ENCODE measurements at places on chromosomes 12 and 14.

- DNase-seq: no peak
Measured at GRCh38 chr14:65373671-65374039, 38.9 kb upstream of the FUT8 start.

DNA sequence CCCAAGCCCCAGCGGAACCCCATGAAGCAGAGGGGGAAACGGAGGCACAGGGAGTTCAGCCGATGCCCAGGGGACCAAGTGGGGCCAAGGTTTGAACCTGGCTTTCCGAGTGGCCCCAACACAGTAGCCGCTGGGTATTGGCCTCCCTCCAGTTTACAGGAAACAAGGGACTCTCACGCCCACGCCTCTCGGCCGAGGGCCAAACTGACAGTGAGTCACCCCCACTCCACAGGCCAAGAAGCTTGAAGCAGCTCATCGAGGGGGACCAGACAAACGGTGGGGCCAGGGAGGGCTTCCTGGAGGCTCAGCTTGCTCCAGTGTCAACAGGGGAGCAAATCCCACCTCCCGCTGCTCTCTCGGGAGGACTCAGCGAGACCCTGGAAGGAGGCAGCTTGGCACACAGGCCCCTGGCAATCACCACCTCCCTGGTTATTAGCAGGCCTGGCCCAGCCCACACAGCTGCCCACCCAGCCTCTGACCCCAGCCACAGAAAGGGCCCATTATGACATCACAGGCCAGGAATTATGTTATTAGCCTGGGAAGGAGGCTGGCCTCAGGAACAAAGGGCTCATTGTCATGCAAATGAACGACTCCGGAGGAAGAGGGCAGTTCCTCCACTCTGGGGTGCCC lies 54.6 kb downstream of the NCOR2 start:
- DNase-seq: no peak

- no peak for DNase-seq
Measured at GRCh38 chr12:3596703-3597415, 105.9 kb downstream of the PRMT8 start.

- DNase-seq: no peak
Measured at GRCh38 chr14:54738009-54738408, 164.6 kb downstream of the GCH1 start.

DNA sequence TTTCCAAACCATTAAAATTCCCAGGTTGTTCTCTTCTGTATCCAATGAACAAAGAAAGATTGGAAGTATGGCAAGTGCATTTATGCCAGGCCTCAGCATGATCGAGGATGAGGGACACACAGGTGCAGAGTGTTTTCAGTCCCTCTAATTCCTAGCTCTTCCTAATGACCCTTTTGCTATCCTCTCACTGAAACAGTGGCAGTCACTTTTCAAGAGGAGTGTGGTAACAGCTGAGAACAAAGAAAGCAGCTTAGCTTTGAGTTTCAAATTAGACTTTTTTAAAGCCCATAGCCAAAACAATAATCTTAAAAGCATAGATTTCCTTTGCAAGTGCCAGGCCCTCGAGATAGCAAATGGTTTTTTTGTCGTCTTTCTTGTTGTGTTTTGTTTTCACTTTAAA lies 110.8 kb downstream of the KCNH5 start:
- DNase-seq: no peak

GRCh38 chr12:2338991-2339431 lies 286.2 kb downstream of the CACNA1C start:
- no peak for DNase-seq

DNA sequence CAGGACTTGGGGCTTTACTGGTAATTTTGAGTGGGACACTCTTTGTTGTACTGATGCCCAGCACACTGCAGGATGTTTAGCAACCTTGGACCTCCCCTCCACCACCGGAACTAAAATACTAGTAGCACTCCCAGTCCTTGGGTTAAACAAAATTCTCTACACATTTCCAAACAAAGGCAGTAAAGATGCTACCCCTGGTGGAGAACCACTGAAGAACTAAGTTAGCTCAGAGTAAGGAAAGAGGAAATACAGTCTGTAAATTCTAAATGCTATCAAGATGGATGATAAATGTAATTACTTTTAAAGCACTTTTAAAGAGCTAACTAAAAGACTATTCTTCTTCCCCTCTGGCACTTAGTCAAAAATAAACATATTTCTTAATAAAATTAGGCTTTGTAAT lies 64.1 kb downstream of the LRP6 start:
- DNase-seq: no peak

- DNase-seq: no peak
Measured at GRCh38 chr12:81888106-81888740, 129.1 kb upstream of the PPFIA2 start.

DNA sequence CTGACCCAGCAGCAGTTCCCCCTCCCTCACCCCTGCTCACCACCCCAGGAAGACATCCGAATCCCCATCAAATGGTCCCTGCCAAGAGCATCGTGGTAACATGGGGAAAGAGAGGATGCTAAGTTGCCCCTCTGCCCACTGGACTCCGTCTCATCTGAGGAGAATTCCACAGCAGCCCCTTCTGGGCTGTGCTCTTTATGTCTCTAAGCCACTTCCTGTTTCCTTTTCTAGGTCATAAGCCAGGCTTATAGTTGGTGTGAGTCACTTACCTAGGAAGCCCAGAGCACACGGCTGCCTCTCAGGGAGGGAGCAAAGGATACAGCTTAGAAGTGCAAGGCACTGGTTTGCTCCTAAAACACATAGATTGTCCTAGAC lies 76.0 kb downstream of the VCPKMT start:
- no peak for DNase-seq

GRCh38 chr14:90443161-90444076 lies 46.6 kb downstream of the CALM1 start:
- DNase-seq: no peak

DNA sequence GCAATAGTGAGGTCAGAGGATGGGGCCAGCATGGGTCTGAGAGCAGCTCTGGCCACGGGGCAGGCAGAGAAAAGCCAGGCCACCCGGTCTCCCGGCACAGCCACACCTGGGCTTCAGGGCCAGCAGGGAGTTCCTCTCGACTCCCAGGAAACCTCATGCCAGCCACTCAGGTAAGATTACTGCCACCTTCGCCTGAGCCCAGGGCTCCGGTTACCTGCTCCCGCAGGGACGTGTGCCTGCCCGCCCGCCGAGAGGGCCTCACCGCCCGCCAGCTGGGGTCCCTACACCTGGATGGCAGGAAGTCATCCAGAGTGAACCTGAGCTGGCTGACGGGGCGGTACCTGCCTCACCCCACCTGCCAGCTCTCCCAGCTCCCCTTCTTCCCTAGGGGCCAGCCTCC lies 7.3 kb downstream of the JAG2 start:
- DNase-seq: no peak

DNA sequence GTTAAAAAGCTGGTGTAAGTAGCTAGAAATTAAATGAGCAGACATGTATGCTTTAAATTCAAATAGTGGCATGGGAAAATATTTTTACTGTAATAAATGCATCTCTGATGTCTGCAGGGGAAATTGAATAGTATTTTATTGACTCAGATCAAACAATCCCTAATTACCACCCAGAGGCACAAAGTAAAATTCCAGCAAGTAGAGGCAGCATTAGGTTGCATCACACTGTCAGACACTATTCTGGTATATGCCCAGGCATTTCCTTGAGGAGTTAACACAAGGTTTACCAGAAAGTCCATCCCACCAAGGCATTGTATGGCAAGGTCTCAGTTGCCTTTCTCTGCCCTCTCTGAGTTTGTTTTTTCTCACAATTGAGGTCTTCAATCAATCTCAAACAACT lies 201.6 kb upstream of the KITLG start:
- DNase-seq: no peak

GRCh38 chr12:48021485-48022179 lies 17.4 kb upstream of the COL2A1 start:
- no peak for DNase-seq

DNA sequence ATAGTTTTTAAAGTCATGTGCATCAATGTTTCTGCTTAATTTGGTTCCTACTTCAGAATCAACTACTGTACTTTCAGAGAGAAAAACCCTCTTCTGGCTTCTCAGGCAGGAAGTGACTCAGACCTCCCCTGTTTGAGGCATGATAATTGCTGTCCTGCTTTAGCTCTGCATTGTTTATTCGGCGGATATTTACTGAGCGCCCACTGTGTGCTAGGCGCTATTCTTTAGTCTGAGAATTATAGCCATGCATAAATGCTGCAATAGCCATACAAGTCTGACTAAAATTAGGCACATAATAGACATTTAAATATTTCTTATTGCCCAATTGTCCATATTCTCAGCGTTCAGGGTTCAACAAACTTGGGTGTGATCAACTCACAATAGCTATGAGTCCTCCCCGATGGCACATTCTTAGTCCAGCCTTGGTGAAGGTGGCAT lies 6.1 kb upstream of the AMIGO2 start:
- DNase-seq: peak; percentile 22

DNA sequence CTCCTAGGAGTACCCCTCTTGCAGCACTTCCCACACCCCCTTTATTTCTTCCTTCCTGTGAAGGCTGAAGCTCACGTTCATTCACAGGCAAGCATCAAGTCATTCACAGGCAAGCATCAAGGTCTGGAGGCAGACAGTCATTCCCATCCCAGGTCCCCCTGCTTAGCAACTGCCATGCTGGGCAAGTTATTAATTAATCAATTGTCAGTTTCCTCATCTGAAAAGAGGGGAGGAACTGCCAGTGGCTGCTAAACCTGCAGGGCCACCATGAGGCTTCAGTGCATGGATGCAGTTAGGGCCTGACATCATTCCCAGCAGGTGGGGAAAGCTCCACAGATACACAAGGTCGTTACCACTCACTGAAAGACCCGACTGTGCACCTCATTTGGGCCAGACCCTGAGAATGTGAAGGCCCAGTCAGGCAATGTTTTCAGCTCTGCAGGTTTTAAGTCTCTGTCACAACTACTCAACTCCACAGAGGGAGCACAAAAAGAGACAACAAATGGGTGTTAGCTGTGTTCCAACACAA lies 85.0 kb upstream of the GPR68 start:
- DNase-seq: no peak

- no peak for DNase-seq
Measured at GRCh38 chr14:105152794-105153241, 15.8 kb downstream of the JAG2 start.

DNA sequence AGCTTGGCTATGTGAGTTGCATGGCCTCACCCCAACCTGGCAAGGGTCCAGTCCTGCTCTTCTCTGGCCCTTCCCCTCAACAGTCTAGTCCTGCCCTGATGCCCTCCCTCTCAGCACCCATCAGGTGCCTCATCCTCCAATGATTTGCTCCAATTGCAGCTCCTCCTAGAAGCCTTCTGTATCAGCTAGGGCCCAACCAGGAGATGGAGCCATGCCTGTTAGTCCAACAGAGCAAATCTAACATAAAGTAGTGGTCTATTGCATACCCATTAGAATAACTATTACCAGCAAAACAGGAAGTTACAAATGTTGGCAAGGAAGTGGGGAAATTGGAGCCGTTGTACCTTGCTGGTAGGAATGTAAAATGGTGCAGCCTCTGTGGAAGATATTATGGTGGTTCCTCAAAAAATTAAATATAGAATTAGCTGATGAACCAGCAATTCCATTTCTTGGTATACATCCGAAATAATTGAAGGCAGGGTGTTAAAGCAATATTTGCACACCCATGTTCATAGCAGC lies 163.5 kb downstream of the VRK1 start:
- DNase-seq: no peak

DNA sequence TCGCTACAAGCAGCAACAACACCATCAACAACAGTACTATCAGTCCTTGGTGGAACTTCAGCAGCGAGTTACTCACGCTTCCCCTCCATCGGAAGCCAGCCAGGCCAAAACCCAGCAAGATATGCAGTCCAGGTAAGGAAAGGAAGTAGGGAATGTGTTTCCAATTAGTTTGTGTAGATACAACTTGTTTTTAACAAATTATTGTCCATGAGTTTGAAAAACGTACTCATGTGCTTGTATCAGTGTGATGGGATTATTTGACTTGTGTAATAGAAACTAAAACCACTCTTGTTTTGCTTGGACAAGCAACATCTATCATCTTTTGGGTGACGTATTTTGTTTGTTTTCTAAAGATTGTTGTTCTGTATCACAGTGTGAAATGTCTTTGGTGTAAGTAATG lies 137.9 kb downstream of the NAV3 start:
- DNase-seq: no peak

DNA sequence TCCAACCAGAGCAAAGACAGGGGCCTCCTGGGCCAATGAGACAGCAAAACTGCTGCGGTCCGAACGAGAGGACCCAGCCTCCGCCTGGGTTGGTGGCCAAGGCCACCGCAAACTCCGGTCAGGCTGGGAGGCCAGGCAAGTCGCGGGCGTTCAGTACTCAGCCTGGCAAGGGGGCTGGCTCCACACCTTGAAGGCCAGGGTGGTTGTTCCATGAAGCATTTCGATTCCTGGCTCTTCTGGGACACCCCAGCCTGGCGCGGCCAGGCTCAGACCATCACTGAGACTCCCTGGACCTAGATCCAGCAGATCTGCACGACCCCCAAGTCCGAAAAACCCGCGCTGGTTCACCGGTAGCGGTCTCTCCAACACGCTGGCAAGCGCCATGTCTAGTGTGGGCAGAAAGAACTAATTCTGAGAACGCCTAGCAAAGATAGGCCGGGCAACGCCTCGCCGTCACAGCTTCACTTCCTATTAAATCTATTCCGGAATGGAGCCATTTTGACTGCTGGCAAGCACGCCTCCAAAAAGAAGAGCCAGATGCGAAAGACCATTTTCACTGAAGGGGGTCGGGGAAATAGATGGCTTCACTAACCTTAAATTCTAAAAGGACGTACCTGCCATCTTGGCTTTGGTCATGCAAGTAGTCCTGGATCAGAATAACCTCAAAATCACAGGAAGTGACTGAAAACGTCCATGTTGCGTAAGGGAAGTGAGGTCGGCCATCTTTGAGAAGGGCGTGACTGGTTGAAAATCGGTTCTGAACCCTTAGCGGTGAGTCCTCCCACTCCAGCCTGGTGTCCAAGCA lies at the start of gene PSMB5:
Gene PSMB5, minus strand, starts transcription at position 403 of the 805 bp plus-strand sequence. Its CDS starts 19 bp downstream, at position 384.
- peak; percentile 73 for DNase-seq

DNA sequence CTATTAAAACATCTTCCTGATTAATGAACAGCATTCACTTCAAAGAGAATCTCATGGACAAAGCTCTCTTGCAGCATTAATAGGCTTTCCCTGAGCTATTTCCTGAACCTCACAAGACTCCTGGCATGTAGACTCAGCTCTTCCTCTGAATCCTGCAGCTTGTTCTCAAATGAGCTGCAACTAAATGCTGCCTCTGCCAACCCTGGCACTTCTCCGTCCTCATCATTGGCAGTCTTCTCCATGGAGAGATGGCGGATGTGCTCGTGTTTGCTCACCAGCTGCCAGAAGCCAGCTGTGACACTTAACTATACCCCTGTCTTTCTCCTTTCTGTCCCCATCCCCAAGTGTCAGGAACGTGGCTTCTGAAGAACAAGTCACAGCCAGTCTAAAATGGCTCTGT lies 232.1 kb downstream of the FOXN3 start:
- no peak for DNase-seq

DNA sequence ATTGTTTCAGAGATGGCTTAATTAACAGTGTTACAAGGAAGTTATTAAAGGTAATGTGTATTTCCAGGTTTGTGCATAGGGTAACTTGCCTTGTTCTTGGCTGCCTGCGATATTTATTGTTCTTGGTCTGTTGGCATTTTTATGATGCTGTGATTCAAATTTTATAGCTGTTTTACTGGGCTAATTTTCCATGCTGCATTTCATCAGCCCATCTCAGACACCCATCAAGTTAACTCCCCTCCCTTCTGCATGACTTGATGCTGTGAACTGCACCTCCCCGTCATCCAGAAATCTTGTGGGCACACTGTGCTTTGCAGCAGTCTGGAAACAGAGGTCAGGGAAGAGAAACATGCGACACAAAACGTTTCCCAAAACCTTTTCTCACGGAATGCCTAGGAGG lies 1049.2 kb downstream of the AACS start:
- no peak for DNase-seq

GRCh38 chr12:105451798-105452197 lies 121.3 kb downstream of the C12orf75 start:
- DNase-seq: no peak

Measured in stimulated activated CD8-positive, alpha-beta memory T cell treated with anti-CD3 and anti-CD28 coated beads, Interleukin-12 subunit alpha, Interleukin-12 subunit beta, amount 100 ng/mL, for 4 hours (primary cell).